Muscle of arm (tissue), 14 donors: ENCODE measurements at places on chromosomes 2 and 18. TPM values are rescaled to one million over a fixed set of nuclear protein-coding genes. Genes with fewer than 3 reads are reported as not detected.

- DNase-seq: no peak
These were observed 615.8 kb downstream of the XIRP2 start for GRCh38 chr2:167504061-167504460.

- DNase-seq: no peak
These were observed 273.3 kb downstream of the NDUFA10 start for GRCh38 chr2:239751679-239752355.

- no peak for DNase-seq
These were observed 182.4 kb upstream of the ERBB4 start for GRCh38 chr2:212721026-212721451.

DNA sequence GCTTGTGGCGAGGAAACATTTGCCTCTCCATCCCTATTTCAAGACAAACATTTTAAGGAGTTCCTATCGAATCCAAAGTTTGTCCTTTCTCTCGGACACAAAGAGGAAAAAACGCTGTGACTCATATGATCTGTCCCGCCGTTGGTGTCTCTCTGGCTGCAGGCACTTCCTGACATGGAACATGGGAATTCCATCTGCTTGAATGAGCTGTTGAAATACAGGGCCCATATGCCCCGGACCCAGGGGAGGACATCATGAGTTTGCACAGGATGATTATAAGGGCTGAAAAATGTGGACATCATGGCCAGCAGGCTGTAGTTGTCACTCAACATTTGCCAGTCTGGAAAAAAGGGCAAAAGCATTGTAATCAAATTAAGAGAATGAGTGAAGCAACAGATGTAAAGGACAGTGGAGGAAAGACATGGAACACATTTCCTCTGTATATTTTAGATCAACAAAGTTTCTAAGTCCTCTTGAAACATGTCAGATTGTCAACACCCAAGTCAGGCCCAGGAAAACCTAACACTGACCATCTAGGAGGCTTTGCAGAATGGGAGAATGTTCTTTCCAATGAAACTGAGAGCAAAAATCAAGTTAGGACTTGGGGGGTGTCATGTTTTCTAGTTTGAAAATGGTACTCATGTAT, 103.2 kb upstream of the SMIM21 start:
- no peak for DNase-seq

DNA sequence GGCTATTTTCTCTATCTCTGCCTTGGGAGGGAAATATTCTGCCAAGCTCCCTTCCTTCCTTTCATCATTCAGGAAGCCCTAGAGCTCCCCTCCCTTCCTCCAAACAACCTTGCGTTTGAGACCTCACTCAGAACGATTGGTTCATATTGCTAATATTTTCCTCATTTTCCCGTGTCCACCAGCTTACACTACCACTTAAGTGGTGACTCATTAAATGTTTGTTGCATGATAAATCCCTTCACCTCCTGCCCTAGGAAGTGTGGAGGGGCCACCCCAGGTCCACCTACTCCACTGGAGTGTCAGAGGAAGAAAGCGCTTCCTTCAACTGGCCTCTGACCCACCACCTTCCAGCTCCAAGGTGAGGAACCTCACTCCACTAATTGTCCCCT, 2.3 kb upstream of the LPIN2 start:
- no peak for DNase-seq

DNA sequence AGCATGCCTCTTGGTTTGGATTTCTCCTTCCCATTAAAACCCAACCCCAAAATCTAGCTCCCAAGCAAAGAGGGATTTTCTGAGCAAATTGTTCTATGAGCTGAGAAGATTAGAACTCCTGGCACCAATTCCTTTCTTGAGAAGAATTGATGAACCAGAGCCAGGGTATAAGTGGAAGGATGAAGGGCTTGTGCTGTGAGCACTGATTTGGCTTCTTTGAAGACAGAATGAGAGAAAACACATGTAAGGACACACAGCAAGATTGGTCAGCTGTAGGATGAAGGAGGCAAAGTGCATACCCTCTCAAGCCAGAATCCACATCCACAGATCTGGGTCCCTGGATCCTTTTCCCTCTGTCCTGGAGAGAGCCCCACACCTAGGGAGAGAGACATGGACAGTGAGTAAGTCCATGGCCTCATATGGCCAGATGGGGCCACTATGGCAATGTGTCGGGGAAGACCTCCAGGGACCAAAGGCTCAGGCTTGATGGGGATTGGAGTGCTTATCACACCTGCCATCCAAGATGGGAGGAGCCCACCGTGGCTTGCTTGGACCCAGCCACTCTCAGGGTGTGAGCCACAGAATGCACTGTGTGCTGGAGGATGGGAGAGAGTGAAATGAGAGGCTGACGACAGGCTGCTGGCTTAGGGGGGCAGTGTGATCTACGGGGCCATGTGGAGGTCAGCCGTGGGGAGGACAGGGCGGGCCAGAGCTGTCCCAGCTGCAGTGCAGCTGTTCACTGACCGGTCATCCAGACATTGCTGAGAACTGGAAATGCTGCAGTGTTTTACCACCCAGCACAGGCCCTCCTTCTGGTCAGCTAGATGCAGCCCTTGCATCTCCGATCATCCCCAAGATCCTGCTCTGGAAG, 339.8 kb downstream of the CYP26B1 start:
- DNase-seq: peak; percentile 88

- DNase-seq: no peak
These were observed 67.0 kb downstream of the LBH start for GRCh38 chr2:30298302-30298701.

- no peak for DNase-seq
These were observed 178.2 kb upstream of the EPHA4 start for GRCh38 chr2:221750316-221750715.

GRCh38 chr2:120034027-120034426, 21.1 kb downstream of the EPB41L5 start:
- DNase-seq: no peak

DNA sequence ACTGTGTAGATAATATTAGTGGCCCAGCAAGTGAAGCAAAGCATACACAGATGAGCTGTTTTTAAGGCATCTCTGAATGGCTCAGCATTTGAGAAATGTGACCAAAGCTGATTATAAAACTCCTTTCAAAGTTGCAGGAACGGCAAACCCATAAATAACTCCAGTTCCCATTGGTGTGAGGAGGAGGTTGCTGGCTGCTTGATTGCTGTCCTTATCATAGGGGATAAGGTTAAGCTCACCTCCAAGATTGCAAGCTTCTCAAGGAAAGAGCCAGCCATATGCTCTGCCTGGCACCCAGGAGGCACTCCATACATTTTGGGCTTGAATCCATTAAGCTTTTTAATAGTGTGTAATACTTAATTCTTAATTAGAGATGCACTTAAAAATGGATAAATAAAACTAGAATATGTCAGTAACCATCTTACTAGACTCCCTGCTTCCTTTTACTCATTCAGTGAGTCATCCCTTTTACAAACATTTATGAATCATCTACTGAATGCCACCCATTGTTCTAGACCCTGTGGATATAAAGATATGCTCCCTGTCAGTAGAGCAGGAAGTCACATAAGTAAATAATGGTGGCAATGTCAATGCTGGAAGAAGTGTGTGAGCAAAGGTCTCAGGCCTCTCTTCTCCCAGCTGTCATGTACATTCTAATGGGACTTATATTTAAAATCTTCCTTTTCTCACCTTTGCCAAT, 99.3 kb downstream of the SPATS2L start:
- DNase-seq: no peak

DNA sequence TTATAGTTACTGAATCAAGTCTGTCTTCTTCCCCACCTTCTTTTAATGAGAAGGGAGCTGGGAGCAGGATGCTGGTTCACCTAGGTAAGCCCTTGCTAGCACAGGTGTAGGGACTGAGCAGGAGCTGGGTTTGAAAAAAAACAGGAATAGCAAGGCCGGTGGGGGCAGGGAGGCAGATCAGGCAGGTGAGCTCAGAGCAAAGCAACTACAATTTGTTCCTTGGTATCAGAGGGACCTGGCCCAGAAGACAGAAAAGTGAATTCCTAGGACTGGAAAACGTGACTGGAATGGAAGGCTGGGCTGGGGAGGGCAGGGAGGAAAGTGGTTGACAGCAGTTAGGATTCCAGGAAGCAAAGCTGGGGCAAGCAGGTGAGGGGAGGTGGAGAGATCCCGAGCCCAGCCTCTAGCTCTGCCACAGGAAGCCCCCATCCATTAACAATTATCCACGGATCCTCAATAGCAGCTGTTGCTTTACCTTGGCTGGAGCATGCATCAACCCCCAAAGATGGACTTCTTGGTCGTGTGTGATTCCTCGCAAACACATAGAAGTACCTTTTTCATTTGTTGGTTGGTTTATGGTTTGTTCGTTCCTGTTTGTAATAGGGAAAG, 118.4 kb downstream of the LNPK start:
- no peak for DNase-seq

KCNS3 gene
- polyA plus RNA-seq: 4.9 TPM

TWIST2 gene
- 7.0 TPM for polyA plus RNA-seq

ZNF142 gene
- 13.8 TPM for polyA plus RNA-seq

AQP4 gene
- 0.40 TPM for polyA plus RNA-seq
